Cardiac septum (tissue), 1 donor: ENCODE measurements at places on chromosomes 2 and 18. TPM values are rescaled to one million over a fixed set of nuclear protein-coding genes. Genes with fewer than 3 reads are reported as not detected.
A peak's percentile ranks its signal among the peaks of the same experiment; 100 is the strongest.

DNA sequence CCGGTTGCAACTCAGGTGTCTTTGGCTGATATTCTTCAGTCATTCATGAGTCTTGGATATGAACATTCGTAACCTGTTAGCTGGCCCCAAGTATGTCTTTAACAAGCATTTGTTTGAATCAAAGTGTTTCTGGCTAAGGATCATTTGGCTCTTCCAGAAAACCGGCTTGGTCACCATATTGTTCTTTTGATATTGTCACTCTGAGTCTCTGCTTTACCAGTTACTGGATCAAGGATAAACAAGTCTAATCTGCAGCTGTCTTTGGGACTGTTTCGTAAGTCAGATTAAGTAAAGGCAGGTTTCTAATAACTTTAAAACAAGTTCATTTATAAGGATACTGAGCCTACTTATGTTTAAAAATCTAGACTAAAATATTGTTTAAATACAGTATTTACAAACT lies 49.1 kb downstream of the KDM3A start:
- no peak for DNase-seq

DNA sequence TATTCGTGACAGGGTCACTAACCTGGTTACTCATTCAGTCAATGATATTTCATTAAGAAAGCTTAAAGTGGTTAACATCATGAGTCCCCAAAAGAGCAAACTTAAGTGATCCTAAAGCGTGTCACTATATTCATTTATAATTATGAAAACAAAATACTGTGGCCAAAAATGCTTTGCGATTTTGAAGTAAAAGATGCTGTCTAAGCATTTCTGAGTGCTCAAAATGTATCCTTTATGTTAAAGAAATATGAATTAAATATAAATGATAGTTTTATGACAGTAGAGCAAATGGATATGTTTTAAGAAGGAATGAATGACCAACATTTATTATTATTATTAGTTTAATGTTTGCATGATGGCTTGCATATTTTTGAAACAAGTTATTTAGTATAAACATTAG lies 72.6 kb upstream of the CDC42EP3 start:
- no peak for DNase-seq

DNA sequence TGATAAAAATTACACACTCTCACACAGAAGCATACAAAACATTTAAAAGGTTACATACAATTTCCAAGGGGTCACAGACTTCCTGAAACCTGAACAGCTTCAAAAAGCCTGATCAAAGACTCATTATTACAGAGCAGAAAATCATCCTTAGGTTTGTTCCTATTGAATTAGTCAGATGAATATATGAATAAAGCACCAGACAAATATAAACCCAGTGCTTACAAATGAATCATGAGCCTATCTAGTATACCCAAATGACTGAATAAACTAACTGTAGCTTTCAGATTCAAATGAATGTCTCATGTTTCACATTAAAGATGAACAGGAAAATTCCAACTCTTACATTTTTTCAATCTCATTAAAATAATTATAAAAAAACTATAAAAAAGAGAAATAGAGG lies 550.3 kb downstream of the SUCLG1 start:
- DNase-seq = no peak

DNA sequence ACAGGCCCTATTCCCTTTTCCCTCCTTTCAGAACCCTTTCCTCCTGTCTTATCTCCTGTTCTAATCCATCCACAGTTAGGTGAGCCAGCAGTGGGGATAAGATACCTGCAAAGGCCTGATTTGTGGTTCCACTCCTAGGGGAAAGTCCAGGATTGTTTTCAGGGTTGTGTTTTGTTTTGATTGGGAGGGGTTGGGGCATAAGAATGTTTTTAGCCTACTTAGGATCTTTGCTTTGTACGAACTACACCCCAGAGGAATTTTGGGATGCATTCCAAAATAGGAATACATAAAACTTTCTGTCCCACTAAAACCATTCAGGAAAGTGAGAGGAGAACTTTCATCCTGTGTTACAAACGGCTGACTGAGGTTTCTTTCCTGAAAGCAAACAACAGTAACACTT lies 150.8 kb upstream of the PGAP1 start:
- no peak for DNase-seq

GRCh38 chr2:56587456-56587855 lies 403.7 kb downstream of the CCDC85A start:
- DNase-seq = no peak

DNA sequence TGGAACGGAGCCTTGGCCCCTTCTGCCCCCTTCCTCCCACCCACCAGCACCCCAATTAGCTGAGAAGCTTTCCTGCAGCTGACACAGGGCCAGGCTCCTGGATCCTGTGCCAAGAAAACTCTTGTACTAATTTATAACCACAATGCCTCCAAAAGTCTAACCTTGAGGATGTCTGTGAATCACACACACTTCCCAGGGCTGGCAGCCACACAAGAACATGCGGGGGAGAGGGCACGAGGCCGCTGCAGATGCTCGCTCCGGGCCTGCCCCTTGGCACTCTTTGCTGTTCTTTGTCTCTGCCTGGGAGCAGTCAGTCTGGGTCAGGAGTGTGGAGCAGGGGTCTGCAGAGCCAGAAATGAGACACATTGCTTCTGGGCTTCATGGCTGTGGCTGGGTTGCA lies 62.7 kb upstream of the KIF5C start:
- no peak for DNase-seq

GRCh38 chr2:15941481-15941850 lies 1.1 kb downstream of the MYCN start:
- DNase-seq = no peak

DNA sequence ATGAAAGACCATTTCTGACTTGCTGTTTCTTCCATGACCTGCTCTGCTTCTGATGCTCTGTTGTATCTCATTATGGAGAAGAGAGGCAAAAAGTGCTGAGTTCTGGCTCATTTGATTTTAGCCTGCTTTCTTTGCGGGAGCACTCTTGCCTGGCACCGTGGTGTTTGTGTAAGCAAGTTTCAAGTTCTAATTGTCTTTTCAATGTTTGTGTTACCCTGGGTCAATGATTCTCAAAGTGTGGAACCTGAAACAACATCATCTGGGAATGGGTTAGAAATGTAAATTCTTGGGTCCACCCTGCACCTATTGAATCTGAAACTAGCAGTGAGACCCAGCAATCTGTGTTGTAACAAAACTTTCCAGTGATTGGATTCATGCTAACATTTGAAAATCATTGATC lies 85.5 kb upstream of the STON1 start:
- no peak for DNase-seq

- no peak for DNase-seq
These were observed 27.1 kb upstream of the ICOS start for GRCh38 chr2:203909261-203909967.

- no peak for DNase-seq
These were observed 44.6 kb downstream of the AKAIN1 start for GRCh38 chr18:5152343-5153020.

- no peak for DNase-seq
These were observed 10.3 kb upstream of the ZCCHC2 start for GRCh38 chr18:62512532-62512931.

GRCh38 chr2:168858146-168858545 lies 32.1 kb downstream of the SPC25 start:
- no peak for DNase-seq

- DNase-seq = no peak
These were observed 61.1 kb downstream of the GATA6 start for GRCh38 chr18:22230471-22230945.

Gene VAMP8
- total RNA-seq = 8.2 TPM

DNA sequence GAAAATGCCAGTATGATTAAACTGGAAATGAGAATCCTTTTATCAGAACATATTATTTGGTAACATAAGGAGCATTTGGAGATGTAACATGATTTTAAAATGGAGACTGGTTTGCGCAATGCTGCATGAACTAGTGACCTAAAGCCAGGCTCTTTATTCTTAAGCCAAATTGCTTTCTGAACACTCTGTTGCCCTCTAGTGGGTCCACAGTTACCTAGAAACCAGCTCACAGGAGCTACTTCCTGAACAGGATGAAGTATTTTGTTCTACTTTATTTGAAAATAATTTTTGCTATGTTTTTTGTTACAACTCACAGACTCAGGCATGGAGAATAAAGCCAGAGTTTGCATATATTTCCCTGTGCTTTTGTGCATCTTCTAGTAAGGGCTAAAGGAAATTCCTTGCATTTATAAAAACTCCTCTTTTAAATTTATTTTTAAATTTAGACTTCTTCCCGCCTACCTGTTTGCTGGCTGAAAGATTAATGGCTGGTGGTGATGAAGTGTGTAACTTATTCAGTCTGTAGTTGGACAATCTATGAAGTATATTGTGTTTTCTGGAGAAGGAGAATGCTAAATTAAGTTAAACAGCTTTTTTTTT lies 146.7 kb downstream of the PARD3B start:
- DNase-seq = no peak

Gene NRP2
- 11.7 TPM for total RNA-seq

DNA sequence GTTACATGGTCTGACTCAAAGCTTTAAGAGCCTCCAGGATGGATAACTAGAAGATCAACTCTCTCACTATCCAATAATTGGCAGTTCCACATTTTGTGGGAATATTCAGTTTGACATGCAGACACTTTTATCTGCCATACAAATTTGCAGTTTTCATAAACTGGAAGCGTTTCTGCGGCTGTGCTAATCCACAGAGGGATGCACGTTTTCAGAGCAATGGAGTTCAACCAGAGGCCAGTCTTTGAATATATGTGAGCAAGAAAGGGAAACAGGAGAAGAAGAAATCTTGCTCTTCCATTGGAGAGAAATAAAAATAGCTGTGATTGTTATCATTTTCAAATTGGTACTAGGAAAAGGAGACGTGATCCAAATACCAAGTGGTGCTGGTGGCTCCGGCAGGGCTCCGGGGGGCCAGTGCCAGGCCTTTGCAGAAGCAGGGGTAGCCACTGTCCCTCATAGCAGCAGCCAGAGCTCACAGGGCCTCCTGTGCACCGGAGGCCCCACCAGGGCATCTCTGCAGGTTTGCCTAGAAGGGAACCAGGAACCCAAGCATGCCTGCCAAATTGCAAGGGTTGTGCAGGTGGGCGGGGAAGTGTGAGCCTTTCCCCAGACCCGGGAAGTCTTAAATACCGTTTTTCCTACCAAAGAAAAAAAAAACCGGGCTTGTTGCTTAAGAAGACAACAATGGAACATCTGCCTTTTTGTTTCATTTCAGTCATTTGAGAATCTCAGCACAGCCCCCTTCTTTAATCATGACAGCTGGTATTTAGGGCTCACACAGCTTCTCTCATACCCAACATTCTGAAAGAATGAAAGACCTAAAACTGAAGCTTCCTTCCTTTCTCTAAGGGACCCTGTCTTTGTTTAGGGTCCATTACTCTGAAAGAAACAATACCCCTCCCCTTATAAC lies 791.1 kb upstream of the SOX11 start:
- no peak for DNase-seq

- DNase-seq = no peak
These were observed 441.1 kb downstream of the LRATD1 start for GRCh38 chr2:15073664-15074063.

DNA sequence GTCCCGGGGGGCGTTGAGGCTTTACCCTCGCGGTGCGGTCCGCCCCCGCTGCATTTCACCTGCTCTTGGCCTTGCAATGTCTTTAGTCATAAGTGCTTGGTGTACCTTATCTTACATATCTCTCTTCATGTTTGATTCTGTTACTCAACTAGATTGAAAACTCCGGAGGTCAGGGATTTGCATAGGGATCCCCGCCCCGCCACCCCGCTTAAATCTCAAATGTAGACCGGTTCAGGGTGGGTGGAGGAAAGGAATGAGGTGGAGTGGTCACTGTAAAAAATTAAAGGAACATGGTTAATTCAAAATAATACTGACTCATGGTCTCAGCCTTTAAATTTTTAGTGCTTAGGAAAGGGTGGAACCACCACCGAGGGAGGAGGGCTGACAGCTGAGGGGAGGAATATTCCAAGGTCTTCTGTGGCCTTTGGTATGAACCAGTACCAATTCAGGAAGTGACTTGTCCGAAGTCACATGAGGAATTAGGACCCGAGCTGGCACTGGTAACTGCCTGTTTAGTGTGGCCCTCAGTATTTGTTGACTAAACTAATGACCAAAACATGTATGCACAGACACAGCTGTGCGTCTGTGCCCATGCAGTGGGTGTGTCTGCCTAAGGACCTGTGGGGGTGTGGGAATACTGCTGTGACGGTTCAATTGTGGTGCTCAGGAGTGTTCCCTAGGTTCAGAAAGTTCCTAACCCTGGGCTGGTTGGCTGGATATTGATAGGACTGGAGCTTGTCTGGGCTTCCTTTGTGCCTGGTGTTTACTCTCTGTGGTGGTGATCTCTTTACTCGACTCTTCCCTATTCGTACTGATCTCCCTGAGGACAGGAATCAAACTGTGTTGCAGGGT lies 1.0 kb downstream of the PLEKHB2 start:
- peak; percentile 80 for DNase-seq

DNA sequence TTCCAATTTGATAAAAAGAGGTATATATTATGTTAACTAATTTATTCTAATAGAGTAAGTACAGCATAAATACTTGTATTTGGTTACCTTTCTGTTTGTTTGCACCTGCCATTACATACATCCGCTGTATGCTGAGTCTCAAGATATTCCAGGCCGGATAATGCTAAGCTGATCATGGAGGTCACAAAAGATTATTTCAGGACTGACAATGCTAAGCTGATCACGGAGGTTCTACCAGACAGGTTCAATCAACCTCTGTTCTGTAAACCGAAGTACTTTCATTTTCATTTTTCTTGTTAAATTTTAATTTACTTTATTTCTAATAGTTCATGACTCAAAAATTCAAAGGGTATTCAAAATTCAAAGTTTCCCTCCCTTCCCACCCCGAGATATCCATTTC lies 31.1 kb downstream of the PNO1 start:
- no peak for DNase-seq

GRCh38 chr2:9753665-9754531 lies 89.4 kb upstream of the TAF1B start:
- no peak for DNase-seq

DNA sequence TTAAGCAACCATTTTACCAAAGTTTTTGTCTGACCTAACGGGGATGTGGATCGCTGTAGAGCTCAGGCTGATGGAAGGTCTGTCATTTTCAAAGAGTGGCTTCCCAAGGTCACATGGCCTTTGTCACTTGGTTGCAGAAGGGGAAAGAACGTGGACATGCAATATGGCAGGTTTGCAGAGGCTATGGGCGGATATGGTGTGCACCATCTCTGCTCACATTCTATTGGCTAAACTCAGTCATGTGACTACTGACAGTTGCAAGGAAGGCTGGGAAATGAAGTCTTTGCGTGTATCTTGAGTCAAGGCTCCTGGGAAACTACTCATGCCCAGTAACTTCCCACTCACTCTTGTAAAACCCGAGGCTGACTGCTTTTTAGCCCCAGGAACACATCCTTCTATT lies 96.8 kb downstream of the ST6GAL2 start:
- DNase-seq = no peak

GRCh38 chr2:29987146-29987545 lies 65.8 kb upstream of the ALK start:
- no peak for DNase-seq

- DNase-seq = no peak
These were observed 234.0 kb downstream of the EIPR1 start for GRCh38 chr2:3143602-3144001.

GRCh38 chr18:22466608-22467395 lies 49.1 kb upstream of the CTAGE1 start:
- DNase-seq = no peak

GRCh38 chr2:190718652-190719526 lies 70.0 kb downstream of the NAB1 start:
- no peak for DNase-seq

- DNase-seq = no peak
These were observed 93.8 kb downstream of the MBD2 start for GRCh38 chr18:54130631-54131030.

Gene APOB
- 3.4 TPM for total RNA-seq

- DNase-seq = no peak
These were observed 31.9 kb downstream of the ASB1 start for GRCh38 chr2:238458651-238459050.

GRCh38 chr2:127235082-127235702 lies 15.1 kb upstream of the CYP27C1 start:
- DNase-seq = no peak

Gene DQX1
- total RNA-seq = not detected

Gene TANC1
- 55.6 TPM for total RNA-seq
